Stimulated activated CD4-positive, alpha-beta T cell treated with anti-CD3 and anti-CD28 coated beads, Interleukin-1b, Interleukin-23, amount 100 ng/mL, for 1 hour (primary cell): ENCODE measurements at places on chromosomes 7 and 10.

DNA sequence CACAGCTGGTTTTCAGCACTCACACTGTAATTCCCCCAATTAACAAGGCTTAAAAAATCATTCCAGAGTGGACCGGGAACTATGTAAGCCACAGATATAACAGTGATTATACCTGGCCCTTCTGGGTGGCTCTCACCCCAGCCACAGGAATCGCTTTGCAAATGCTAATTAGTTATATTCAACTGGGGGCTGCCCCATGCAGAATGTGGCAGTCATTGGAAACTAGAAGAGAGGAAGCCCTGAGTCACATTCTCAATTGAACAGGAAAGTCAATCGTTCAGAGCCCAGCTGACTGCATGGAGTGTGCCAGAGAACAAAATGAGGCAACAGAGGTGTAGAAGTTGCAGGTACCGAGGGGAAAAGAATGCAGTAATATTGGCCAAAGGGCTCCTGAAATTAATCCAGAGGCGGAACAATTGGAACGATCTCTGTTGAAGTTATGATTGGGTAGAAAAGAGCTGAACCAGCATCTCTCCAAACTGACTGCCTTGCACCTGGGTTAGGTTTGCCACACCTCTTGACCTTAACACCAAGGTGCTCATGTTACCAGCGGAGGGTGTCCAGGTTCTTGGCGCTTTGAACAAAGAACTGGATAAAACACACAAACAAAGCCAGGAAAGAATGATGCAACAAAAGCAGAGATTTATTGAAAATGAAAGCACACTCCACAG lies 909.7 kb upstream of the AUTS2 start:
- DNase-seq, result no peak

GRCh38 chr10:123750901-123751300 lies 84.7 kb downstream of the GPR26 start:
- no peak for DNase-seq

DNA sequence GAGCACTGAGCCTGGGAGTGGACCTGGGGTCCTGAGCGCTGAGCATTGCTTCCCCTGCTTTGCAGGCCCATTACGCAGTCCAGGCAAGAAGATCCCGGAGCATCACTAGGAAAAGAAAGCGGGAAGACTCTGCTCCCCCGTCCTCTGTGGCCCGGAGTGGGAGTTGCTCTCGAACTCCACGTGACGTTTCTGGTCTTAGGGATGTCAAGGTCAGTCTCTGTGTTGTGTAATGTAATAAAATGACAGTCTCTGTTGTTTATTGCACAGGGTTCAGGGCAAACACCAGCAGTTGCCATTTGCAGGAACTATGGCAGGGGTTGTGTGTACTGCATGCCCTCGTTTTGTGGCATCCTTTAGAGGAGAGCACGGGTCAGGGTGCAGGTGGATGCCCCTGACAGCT lies 10.0 kb downstream of the IDI2 start:
- DNase-seq, result no peak

DNA sequence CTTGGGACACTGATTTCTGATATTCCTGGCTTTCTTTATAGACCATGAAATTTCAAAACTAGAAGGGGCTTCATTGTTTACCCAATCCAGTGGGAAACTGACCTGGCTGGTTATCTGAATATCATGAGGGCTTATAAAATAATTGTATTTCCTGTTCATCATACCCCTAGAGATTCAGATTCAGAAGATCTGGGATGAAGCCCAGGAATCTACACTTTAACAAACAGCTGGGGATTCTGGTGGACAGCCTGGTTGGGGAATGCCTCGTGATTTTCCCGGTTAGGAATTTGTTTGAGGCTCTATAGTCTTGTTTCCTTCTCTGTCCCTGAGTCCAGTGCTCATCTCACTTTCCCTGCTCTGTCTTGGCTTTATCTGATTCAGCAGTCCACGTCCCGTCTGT lies 110.3 kb downstream of the ADRA2A start:
- no peak for DNase-seq

DNA sequence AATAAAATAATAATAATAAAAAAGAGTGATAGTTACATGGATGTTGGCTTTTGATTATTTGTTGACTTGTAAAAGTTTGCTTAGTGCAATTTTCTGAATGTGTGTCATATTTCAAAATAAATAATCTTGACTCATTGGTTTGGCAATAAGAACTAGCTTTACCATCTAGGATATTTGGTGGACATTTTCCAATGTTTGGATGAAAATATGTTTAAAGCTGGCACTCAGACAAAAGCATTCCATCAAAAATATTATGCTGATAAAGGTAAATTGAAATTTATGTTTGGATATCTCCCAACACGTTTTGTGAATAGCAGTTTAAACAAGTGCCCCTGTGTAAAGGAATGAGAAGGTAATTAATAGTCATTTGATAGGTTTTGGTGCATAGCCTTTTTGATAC lies 62.5 kb upstream of the KCNMA1 start:
- no peak for DNase-seq

GRCh38 chr10:112985690-112986543 lies 35.9 kb downstream of the TCF7L2 start:
- no peak for DNase-seq

GRCh38 chr10:19302117-19302516 lies 253.5 kb downstream of the MALRD1 start:
- DNase-seq, result no peak

- no peak for DNase-seq
Measured at GRCh38 chr7:13851736-13852135, 137.7 kb downstream of the ETV1 start.

GRCh38 chr7:42120191-42120590 lies 116.8 kb downstream of the GLI3 start:
- DNase-seq, result no peak

DNA sequence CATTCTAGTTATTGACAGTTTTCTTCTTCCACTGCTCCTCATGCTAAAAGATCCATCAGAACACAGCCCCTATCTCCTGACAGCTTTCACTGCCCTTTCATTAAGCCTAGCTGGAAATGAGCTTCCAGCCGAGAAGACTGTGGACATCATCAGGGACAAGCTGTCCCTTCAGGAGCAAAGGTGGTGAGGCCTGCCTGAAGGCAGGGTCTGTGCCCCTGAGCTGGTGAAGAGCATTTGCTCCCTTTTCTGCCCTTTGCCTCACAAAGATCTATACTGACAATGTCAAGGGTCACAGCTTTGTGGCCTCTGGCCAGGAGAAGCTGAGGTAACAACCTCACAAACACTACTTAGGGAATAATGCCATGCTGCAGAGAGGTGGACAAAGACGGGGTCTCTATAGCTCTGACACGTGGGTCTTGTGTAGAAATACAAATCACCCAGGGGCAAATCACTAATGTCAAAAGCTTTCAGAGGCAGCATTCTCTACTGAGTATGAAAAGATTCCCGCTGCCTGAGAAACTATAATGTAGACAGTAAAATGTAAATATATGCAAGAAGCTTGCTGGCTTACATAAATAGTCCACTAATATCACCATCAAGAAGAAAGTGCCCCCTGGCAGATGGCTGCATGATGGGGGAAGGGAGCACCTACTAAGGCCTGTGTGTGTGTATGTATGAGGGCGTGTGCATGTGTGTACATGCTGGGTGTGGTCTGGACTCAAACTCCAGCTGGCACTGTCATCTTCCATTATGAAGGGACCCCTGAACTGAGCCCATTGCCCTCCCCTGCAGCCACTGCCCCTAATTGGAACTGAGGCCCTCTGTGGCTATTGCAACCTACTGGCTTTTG lies 55.8 kb downstream of the HBP1 start:
- no peak for DNase-seq

DNA sequence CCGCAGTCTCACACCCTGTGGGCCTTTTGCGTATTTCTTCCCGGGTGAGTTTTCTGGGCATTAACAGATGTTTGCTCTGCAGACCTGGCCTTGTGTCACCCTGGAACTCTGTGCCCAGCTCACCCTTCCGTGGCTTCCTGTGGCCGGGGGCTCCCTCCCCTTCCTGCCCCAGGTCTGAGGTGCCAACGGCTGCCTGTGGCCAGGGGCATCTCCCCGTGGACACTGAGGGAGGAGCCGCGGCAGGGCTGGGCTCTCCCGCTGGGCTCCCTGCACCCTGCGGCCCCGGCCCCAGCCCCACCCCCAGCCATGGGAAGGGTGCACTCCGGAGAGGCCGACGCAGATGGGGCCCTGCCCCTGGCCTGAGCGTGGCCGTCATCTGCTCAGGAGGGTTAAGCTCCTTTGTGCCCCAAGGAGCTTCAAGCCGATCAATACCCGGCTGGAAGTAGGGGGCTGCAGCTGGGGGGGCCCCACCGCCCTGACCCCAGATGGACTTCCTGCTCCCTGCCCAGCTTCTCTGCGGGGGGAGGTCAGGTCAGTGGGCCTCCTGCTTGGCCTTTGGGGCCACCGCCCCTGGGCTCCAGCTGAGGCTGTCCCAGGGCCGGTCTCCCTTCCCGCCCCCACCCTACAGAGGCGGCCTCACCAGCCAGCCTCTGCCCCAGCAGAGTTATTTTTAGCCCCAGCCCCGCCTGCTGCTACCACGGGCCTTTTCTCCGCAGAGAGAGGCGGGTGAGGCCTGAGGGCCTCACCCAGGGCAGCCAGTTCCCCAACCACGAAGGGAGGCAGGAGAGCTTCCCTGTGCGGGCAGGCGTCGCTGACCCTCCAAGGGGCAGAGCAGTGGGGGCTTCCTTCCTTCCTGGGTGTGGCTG lies 24.2 kb downstream of the PWWP2B start:
- DNase-seq, result no peak

DNA sequence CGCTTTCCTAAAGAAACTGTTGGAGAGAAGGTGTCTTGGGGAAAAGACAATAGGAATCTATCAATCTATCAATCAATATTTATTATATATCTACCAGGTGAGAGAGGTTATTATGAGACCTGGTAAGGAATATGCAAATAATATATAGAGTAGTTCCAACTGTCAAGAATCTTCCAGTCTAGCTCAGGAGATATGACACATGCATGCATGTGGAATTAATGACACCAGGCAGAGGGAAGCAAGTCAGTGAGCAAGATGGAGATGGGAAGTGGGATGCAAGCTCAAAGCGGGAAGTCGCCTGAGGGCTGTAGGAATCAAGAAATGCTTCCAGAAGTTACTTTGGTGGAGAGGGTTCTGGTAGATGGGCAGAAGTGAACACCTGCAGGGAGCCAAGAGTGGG lies 187.4 kb upstream of the NRP1 start:
- DNase-seq, result no peak

DNA sequence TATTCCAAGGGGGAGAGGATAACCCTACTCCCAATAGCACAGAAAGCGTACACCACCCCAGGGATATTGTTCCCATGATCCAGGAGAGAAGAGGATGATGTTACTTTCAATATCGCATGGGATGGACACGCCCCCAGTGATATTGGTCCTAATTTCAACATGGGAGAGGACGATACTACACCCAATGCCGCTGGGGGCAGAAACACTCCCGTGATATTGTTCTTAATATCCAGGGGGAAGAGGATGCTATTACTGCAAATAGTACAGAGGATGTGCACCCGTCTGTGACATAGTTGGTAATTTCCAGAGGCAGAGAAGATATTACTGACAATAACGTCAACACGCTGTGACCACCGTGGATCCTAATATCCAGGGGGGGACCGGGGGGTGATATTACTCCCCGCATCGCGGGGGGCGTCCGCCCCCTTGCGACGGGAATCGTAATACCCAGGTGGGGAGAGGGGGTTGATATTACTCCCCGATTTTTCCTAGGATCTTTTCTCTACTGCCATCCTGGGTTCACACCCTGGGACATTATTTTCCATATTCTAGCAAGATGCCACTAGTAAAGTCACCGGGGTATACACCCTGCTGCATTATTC lies 16.6 kb downstream of the MEIG1 start:
- no peak for DNase-seq

- DNase-seq, result no peak
Measured at GRCh38 chr7:128234476-128235026, 6.5 kb upstream of the LEP start.

DNA sequence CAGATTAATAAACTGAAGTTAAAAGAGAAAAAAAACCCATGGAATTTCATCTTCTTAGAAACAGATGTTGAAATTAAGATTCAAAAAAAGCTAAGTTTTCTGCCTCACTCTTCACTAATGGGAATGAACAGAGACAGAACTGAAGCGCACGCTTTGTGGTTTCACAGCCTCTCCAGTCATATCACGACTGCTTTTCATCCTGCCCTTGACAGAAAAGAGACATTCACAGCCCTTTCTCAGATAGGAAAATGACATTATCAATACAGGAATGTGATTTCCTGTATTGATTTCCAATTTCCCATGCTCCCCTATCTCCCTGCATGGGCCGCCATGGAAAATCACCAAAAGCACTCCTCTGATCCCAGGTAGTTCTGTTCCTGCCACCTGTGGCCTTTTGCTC lies 108.2 kb downstream of the PFKFB3 start:
- DNase-seq, result no peak

- no peak for DNase-seq
Measured at GRCh38 chr10:19857876-19858275, 41.6 kb downstream of the PLXDC2 start.
